ENCODE measurements at places on chromosomes 4 and X.

DNA sequence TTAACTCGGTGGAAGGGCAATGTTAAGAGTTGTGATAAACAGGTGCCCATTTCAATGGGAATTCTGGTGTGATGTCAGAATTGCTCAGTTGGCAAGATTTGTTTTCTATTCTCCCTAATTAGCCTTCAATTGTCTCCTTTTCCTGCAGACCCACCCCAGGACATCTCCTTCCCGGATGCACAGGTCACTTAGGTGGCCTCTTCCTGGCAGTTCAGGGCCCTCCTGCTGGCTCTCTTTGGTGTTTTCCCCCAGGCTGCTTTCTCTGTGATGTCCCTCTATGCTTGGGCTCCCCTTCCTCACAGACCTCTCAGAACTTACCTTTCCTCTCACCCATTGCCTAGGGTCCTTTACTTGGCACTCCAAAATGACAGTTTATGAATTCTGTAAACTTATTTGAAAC lies 126.3 kb downstream of the GPAT3 start:
- no peak for DNase-seq

DNA sequence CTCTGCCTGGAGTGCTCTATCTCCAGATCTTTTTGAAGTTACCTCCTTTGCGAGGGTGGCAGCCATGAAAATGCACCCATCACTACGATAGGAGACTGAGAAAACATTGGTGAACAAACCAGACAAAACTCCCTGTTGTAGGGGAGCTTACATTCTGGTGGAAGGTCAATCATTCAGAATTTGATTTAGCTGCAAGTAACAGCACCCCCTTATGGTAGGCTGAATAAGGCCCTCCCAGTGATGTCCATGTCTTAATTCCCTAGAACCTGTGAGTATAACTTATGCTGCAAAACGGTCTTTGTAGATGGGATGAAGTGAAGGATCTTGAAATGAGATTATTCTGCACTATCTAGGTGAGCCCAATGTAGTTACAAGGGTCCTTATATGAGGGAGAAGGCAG lies 5.6 kb upstream of the TEC start:
- DNase-seq: no peak

DNA sequence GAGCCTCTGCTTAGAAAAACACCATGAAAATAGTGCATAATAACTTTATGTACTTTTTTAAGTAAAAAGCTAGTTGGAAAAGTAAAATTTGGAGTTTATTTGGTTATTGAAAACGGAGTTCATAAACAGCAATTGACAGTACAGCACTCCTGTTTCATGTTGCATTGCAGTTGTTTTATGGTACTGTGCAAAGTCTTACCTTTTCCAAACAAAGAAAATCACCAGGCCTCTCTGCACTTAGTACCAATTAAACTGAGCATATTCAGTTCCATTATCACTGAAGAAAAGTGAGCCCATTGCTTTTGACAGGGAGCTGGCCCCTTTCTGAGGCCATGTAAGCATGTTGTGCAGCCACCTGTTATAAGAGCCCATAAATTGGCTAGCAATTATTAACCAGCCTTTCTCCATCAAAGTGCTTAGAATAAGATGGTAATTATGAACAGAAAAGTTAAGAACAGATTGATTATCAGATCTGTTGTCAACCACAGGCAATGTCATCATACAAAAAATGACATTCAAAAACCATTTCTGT lies 376.6 kb upstream of the EMCN start:
- no peak for DNase-seq

DNA sequence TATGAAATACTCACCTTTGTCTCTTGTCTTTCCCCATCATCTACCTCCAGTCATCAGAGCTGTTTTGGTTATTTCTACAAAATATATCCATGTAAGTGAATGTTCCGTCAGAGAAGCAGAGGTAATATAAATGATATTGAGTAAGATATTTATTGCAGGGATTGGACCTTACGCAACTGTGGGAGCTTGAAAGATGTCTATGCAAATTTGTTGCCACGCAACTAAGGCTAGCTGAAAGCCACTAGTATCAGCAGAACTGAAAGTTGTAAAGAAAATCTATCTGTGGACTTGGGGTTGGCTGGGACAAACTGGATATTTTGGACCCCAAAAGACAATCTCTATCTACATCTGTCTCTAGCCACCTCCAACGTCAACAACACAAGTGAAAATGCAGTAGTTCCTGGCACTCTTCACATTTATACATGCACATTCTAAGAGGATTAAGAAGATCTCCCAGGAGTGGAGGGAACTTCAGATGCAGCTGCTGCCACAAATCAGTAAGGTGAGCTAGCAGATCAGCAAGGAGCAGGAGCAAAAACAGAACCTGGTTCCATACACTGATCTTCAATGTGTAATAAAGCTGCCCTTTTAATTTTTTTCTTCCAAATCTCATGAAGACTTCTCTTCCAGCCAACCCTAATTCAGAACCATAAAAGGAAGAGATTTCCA lies 8.5 kb upstream of the CCSER1 start:
- DNase-seq: no peak

DNA sequence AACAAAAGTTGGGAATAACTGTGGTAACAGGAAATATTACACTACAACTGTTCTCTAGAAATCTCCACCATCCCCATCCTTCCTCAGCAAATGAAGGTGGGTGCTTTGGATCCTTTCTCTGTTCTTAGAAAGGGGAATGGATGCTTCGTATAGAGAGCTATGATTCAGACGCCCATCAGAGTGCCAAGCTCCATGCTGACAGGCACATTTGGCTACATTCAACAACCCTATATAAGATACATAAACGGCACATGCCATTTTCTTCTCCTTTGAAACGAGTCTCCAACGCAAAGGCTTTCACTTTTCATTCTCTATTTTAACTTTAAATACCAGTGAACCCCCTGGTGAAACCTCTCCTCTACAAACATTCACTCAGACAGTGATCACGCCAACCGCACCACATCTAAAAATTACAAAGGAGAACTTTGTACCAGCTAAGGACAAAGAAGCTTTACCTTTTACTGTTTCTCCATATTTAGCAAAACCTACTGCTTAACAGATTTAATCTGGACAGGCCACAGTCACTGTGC lies 172.5 kb downstream of the TSPAN5 start:
- DNase-seq: no peak
